Lower leg skin (tissue), 4 donors: ENCODE measurements at places on chromosomes 16 and 17.

- no peak for DNase-seq
Measured at GRCh38 chr16:15735610-15736009, 85.6 kb downstream of the NDE1 start.

GRCh38 chr17:38425744-38426143 is 2.5 kb upstream of the ARHGAP23 start:
- no peak for DNase-seq

GRCh38 chr16:76059186-76059585 is 218.0 kb upstream of the CNTNAP4 start:
- DNase-seq, result no peak

GRCh38 chr16:89407282-89407924 is 83.0 kb downstream of the ANKRD11 start:
- no peak for DNase-seq

GRCh38 chr17:76659928-76660655 is 16.5 kb upstream of the ST6GALNAC1 start:
- no peak for DNase-seq

DNA sequence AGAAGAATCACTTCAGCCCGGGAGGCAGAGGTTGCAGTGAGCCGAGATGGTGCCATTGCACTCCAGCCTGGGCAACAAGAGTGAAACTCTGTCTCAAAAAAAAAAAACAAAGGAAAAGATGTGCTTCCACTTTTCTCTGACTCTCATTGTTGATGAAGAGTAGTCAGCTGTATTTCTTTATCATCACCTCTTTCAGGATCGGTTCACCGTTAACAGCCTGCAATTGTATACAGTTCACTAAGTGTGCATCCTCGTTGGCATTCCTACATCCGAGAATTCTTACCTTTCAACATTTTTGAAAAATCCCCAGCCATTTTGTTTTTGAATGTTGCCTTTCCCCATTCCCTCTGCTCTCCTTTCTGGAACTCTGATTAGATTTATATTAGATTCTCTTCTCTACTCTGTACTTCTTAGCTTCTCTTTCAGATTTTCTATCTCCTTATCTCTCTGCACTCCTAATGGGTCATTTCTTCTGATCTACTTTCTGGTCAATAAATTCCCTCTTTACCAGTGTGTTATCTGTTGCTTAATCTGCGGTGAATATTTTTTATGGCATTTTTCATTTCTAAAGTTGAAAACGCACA is 26.9 kb upstream of the ZC3H18 start:
- DNase-seq, result no peak

- DNase-seq, result no peak
Measured at GRCh38 chr16:7861891-7862582, 529.4 kb downstream of the RBFOX1 start.

DNA sequence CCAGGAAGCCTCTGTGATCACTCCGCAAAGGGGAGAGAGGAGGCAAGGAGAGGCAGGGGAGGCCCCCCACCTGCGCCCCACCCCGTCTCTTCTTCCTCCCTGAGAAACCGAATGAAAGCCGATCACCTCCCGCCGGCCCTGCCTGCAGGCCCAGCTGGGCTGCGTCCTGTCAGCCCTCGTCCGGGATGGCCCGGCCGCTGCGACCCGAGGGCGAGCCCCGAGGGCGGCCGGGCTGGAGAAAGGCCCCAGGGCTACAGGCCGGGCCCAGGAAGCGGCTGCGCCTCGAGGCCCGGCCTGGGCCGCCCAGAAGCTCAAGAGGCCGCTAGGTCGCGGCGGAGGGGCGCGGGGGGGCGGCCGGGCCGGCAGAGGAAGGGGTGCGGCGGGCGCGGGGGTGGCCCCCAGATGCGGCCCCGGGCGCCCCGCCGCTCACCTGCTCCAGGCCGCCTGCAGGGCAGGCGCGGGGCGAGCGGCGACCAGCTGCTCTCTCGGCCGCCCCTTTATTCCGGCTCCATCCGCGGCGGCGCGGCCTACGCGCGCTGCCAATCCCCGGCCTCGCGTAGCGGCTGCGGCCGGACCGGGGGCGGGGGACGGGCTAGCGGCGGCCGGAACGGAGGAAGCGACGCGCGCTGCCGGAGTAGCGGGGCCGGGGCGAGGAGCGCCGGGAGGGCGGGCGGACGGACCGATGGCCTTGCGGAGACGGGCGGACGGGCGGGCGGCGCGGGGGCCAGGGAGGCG is at the start of gene ZNF319:
Gene ZNF319 (minus strand): TSS at position 702 of the 735 bp plus-strand sequence. CDS start 2,407 bp downstream, outside the sequence.
- DNase-seq, result no peak

DNA sequence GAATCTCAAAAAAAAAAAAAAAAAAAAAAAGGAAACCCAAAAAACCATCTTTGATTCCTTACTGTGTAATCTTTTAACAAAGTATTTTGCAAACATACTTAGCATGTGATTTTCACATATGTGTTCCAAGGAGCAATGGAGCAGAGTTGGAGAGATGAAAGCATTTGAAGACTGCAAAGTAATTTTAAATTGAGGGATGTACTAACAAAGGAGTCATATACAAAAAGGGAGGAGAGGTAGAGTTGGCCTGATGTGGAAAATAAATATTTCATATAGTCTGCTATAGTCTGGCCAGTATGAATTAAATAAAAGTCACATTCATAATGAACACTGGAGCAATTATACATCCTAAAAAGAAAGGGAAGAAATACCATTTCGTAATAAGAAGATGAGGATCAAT is 265.8 kb upstream of the TBX2 start:
- DNase-seq, result no peak

GRCh38 chr16:82150549-82150948 is 19.5 kb downstream of the MPHOSPH6 start:
- no peak for DNase-seq

- no peak for DNase-seq
Measured at GRCh38 chr17:21129023-21129681, 2.4 kb downstream of the DHRS7B start.

GRCh38 chr17:5110816-5111215 is 862 bp downstream of the ZNF232 start:
- no peak for DNase-seq

GRCh38 chr16:26212599-26212998 is 520.8 kb downstream of the HS3ST4 start:
- no peak for DNase-seq

DNA sequence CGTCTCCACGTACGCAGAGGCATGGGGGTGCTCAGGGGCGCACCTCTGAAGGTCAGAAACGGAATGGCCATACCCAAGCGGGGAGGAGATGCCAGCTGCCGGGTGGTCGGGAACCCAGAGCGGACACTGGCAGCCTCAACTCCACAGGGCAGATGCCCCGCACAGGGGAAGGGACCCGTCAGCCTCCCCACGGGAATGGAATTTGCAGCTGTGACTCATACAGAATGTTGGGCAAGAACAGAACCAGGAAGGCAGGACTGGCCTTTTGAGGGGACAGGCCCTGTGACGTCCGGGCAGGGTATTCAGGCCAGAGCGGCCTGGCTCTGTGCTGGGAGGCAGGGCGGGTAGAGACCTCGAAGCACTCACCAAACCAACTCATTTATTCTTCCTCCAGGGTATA is 7.5 kb downstream of the TK1 start:
- DNase-seq, result no peak

GRCh38 chr16:12600116-12600515 is 203.6 kb downstream of the CPPED1 start:
- no peak for DNase-seq

GRCh38 chr17:1003972-1004768 is 7.2 kb downstream of the TIMM22 start:
- no peak for DNase-seq

- no peak for DNase-seq
Measured at GRCh38 chr17:54745239-54745638, 155.4 kb upstream of the TOM1L1 start.

DNA sequence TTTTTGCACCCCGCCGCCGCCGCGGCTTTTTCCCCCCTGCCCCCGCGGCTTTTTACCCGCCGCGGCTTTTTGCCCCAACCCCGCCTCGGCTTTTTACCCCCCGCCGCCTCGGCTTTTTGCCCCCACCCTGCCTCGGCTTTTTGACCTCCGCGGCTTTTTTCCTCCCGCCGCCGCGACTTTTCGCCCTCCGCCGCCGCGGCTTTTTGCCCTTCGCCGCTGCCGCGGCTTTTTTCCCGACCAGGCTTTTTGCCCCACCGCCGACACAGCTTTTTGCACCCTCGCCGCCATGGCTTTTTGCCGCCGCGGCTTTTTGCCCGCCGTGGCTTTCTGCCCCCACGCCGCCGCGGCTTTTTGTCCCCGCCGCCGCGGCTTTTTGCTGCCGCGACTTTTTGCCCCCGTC is 137.0 kb upstream of the TP53TG3D start:
- DNase-seq, result no peak

- DNase-seq, result no peak
Measured at GRCh38 chr16:73262931-73263330, 215.0 kb upstream of the ZFHX3 start.

GRCh38 chr16:13911306-13911705 is 8.6 kb upstream of the ERCC4 start:
- no peak for DNase-seq

GRCh38 chr16:66369055-66369592 is 2.6 kb downstream of the CDH5 start:
- DNase-seq, result no peak

DNA sequence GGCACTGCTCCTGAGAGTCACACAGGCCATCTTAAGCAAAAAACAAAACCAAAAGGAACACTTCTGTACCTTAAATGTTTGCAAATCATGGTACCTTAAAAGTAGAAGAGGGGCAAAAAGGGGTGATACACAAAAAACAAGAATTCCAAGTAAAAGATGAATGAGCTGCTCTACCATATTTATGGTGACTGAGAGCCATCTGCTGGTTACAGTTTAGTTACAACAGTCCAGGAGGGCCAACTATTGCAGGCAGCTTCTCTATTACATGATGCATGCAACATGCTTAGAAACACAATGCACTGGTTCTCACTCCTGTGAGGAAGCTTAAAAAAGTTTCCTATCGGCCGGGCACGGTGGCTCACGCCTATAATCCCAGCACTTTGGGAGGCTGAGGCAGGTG is 53.5 kb downstream of the STX8 start:
- no peak for DNase-seq

GRCh38 chr17:50832864-50833381 is 2.5 kb upstream of the WFIKKN2 start:
- no peak for DNase-seq
